Activated naive CD8-positive, alpha-beta T cell treated with anti-CD3 and anti-CD28 coated beads for 36 hours (primary cell): ENCODE measurements at places on chromosomes 11 and 22. TPM values are rescaled to one million over a fixed set of nuclear protein-coding genes. Genes with fewer than 3 reads are reported as not detected.

The VSIG2 gene
- 0.18 TPM for total RNA-seq

The KRTAP5-9 gene
- not detected for total RNA-seq

The FGF19 gene
- not detected for total RNA-seq

The GGTLC3 gene
- not detected for total RNA-seq

The SCT gene
- not detected for total RNA-seq

The PGA3 gene
- total RNA-seq, result not detected

The RIC3 gene
- 11.7 TPM for total RNA-seq

The MYOD1 gene
- total RNA-seq, result not detected

DNA sequence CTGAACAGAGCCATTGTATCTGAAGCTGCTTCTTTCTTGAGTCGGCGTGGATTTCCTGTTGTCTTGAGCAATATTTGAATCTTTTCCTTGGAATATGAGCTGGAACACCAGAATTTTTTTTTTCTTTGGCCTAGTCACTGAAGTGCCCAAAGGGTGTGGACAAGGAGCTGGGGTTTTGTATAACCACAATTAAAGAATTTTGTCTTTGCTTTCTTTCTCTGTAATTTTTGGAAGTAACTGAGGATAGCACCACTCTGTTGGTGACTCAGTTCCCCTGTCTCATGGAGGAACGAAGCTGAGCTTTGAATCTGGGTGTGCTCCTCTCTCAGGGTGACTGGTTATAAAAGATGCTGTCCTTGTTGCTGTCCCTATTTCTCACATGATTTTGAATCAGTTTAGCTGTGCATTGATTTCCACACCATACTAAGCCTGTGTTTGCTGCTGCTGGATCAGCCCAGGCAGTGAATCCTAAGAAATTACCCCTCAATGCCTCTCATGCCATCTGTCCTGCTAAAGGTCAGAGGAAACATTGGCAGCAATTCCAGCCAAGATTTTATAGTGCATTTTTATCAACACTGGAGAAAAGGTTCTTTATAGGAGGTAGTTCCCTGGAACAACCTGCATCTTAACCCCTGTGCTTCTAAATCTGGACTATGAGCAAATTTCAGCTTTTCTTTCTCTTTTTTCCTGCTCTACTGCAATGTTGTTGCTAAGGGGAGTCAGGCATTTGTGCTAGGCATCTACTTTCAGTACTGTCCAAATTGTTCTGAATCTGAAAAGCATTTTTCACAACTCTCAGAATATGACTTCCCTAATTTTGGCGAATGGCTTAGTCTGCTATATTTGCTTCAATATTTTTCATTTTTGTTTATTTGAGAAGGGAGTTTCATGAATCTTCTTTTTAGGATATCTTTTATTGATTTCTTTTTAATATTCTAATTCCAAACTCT lies 540.8 kb downstream of the SOX6 start:
- peaks cover 4% of the 10 kb centered on the region for H3K4me1 ChIP-seq
- no peak overlapping the region for H3K4me3 ChIP-seq
- H3K36me3 ChIP-seq, result no peaks in the 10 kb centered on the region
- DNase-seq, result no peak
- H3K27me3 ChIP-seq, result peaks cover 49% of the 10 kb centered on the region
- H3K27ac ChIP-seq, result no peak overlapping the region

DNA sequence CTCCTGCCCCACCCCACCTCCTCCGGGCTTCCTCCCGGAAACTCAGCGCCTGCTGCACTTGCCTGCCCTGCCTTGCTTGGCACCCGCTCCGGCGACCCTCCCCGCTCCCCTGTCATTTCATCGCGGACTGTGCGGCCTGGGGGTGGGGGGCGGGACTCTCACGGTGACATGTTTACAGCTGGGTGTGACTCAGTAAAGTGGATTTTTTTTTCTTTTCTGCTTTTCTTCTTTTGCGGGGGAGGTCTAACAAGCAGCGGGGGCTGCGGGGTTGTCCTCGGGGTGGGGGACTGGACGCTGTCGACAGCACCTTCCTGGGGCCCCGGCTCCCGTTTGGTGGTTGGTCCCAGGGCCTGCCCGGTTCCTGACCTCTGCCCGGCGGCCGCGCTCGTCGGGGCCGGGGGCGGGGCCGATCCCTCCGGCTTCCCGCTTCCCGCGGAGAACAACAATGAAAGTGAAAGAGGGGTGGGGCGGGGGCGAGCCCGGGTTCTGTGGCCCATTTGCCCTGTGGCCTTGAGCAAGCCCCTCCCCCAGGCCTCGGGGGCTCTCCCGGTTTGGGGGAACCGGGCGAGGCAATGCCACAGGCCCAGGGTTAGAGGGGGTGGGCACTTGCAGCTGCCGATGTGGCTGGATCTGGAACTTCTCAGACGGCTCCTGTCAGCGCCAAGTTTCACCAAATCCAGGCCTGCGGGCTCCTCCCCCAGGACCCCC lies 975 bp upstream of the MDK start:
- peak; percentile 77 for DNase-seq
- peak overlapping the region; percentile 64 for H3K4me3 ChIP-seq
- H3K4me1 ChIP-seq, result peaks cover 11% of the 10 kb centered on the region
- peaks cover 10% of the 10 kb centered on the region for H3K36me3 ChIP-seq
- peaks cover 19% of the 10 kb centered on the region for H3K27me3 ChIP-seq
- H3K27ac ChIP-seq, result peak overlapping the region; percentile 72

- H3K4me3 ChIP-seq, result no peak overlapping the region
- H3K27ac ChIP-seq, result no peak overlapping the region
- H3K36me3 ChIP-seq, result no peaks in the 10 kb centered on the region
- no peaks in the 10 kb centered on the region for H3K4me1 ChIP-seq
These were observed 71.6 kb downstream of the C11orf58 start for GRCh38 chr11:16809886-16810668.

DNA sequence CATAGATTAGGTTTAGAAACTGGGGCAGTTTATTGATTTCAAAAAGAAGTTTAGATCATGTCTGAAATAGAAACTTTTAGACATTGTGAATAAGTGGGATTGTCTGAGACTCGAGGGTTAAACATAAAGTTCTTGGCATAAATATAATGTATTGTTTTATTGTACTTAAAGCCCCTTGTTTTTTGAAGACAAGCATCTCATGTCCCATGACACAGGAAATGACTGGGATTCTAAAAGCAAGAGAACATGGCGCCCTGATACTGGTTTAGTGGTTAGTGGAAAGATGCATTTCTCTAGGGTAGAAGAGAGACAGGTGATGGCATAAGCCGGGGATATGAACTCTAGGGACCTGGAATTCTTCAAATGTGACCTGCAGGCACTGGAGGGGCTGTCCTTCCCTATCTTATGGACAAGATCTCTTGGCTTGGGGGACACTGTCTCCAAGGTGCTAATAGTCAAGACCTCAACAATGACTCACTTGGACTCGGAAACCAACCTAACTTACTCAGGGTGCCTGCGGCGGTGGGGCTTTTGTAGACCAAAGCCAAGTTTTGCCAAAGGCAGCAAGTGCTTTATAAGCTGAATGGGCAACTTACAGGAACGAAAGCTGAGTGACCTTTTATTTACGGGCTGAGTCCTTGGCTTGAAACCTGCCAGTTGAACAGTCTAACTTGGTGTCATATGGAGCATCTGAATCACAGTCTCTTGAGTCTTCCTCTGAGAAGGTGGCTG lies 48.2 kb downstream of the UBASH3B start:
- peaks cover 55% of the 10 kb centered on the region for H3K4me1 ChIP-seq
- peak overlapping the region; percentile 92 for H3K27ac ChIP-seq
- no peak overlapping the region for H3K4me3 ChIP-seq
- no peaks in the 10 kb centered on the region for H3K27me3 ChIP-seq

- DNase-seq, result no peak
- H3K27ac ChIP-seq, result no peak overlapping the region
- H3K36me3 ChIP-seq, result no peaks in the 10 kb centered on the region
- H3K4me3 ChIP-seq, result no peak overlapping the region
- H3K4me1 ChIP-seq, result peaks cover 9% of the 10 kb centered on the region
- H3K27me3 ChIP-seq, result peaks cover 12% of the 10 kb centered on the region
These were observed 7.6 kb upstream of the CACNA1I start for GRCh38 chr22:39562839-39563489.

GRCh38 chr11:124943254-124943616 lies 7.4 kb upstream of the HEPACAM start:
- H3K4me1 ChIP-seq, result peaks cover 16% of the 10 kb centered on the region
- H3K4me3 ChIP-seq, result no peak overlapping the region
- H3K27me3 ChIP-seq, result no peaks in the 10 kb centered on the region
- DNase-seq, result no peak

- DNase-seq, result no peak
- no peak overlapping the region for H3K27ac ChIP-seq
- no peaks in the 10 kb centered on the region for H3K4me1 ChIP-seq
These were observed 250.8 kb upstream of the B3GAT1 start for GRCh38 chr11:134662629-134663360.

- DNase-seq, result no peak
- no peaks in the 10 kb centered on the region for H3K4me1 ChIP-seq
- no peak overlapping the region for H3K27ac ChIP-seq
- H3K4me3 ChIP-seq, result no peak overlapping the region
- no peaks in the 10 kb centered on the region for H3K27me3 ChIP-seq
- H3K36me3 ChIP-seq, result no peaks in the 10 kb centered on the region
These were observed 1390.7 kb downstream of the FAM181B start for GRCh38 chr11:81342966-81343365.

DNA sequence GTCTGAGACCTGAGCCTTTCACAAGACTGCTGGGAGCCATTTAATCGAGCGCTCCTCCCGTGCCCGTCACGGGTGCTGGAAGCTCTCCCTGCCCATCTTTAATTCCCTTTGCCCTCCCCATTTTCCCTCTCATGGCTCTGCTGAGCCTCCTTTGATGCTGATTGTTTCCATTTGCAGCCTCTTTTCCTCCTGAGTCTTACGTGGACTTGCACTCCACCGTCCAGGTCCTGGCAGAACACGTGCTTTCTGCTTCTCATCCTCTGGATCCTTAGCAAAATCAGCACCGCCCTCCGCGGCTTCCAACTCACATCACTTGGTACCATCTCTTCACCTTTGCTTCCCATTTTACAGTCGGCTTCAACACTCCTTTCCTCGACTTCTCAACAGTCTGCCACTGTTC lies 7.3 kb downstream of the IFT27 start:
- H3K27ac ChIP-seq, result no peak overlapping the region
- DNase-seq, result no peak
- no peaks in the 10 kb centered on the region for H3K27me3 ChIP-seq
- no peaks in the 10 kb centered on the region for H3K36me3 ChIP-seq
- no peak overlapping the region for H3K4me3 ChIP-seq

DNA sequence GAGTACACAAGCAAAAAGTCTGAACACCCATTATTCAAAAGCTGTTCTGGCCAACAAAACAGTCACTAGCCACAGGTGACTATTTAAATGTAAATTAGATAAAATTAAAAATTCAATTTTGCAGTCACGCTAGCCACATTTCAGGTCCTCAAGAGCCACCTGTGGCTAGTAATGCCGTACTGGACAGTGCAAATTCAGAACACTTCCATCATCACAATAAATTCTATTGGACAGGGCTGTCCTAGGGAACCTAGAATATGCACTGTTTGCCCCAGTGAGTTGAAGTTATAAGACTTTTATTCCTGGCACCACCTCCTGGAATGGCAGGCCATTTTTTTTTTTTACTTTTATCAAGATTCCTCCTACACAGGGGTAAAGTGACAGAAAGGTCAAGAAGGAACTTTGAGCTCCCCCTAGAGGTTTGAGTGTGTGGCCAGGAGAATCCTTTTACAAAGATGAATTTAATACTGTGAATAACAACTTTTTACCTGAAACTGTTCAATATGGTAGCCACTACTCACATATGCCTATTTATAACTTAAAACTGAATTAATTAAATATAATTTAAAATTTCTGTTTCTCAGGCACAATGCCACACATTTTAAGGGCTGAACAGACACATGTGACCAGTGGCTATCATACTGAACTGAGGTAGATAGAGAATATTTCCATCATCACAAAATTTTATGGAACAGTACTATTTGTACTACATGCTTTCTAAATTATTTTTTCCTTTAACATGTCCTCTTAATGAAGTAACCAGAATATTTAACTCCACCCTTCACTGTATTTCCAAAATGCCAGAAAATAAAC lies 6.5 kb downstream of the MSANTD2 start:
- no peaks in the 10 kb centered on the region for H3K27me3 ChIP-seq
- H3K27ac ChIP-seq, result no peak overlapping the region
- no peak overlapping the region for H3K4me3 ChIP-seq

GRCh38 chr11:17421781-17422180 lies 33.3 kb upstream of the KCNJ11 start:
- H3K27ac ChIP-seq, result no peak overlapping the region
- no peaks in the 10 kb centered on the region for H3K36me3 ChIP-seq
- no peak for DNase-seq
- no peak overlapping the region for H3K4me3 ChIP-seq
